ENCODE measurements at places on chromosomes 6 and 20.

DNA sequence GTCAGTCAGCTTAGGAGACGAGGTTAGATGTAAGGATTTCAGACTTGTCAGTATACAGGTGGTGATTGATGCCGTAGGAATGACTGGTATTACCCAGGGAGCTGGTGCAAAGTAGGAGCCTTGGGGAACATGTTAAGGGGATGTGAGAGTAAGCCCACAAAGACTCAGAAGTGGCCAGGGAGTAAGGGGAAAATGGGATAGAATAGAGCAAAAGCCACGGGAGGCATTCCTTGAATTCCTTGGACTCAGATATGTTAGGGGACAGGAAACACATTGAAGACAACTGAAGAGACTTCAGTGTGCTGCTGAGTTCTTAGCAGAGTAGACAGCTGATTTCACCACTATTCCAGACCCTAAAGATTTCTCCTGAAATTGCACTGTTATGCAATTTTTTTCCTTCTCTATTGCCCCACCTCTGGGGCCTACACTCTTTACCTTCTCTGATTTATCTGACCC is 1.2 kb upstream of the ACAT2 start:
- no peak for DNase-seq

- DNase-seq: no peak
These were observed 620.0 kb upstream of the FLRT3 start for GRCh38 chr20:14957402-14957801.

GRCh38 chr6:128282961-128283360 is 237.4 kb downstream of the PTPRK start:
- DNase-seq: no peak

GRCh38 chr20:33359399-33360261 is 41.7 kb downstream of the CDK5RAP1 start:
- DNase-seq: no peak

DNA sequence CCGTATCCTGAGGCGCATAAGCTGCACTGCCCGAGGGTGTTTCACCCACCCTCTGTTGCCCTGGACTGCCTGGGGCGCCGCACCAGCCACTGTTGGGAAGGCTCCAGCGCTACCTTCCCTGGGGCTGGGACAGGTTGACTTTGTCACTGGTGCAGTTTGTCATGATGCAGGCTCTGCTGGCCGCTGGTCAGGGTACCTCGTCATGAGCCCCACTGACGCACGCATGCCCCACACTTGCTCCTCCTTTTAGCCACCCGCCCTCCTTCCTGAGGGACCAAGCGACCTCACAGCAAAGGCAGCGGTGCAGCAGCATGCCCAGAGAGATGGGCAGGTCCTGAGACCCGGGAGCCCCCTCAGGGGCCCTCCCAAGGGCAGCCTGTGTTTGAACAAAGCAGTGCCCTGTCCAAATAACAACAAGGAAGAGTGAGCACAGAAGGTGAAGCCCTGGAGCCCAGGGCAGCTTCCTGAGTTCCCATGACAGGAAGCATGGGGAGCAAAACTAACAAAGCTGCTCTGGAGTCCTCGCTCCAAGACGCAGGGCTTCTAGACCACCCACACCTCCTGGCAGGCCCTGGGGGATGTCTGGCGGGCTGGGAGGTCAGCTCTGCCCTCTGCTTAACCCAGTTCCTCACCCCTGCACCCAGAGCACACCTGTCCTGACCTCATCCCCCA is 50.1 kb upstream of the SMOC2 start:
- no peak for DNase-seq

- DNase-seq: no peak
These were observed 139.5 kb upstream of the TCF21 start for GRCh38 chr6:133749427-133749826.

DNA sequence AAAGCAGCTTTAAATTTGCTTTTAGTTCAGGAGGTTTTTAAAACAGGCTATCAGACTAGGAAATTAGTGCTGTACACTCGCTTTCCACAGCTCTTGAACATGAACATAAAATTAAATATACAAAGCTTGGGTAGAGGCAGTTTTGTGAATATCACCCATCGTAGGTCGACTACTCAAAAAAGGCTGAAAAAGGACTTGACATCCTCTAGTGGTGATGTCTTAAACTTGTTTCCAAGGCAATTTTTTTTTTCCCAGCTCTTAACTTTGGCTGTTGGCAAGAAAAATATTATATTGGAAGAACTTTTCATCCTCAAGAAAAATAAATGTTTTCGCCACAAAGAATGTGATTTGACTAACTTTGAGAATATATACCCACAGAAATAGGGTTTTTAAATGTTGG is 2.9 kb downstream of the MAP7 start:
- DNase-seq: no peak

GRCh38 chr6:99879431-99879830 is 114.6 kb downstream of the MCHR2 start:
- DNase-seq: no peak

GRCh38 chr6:14476793-14477531 is 359.4 kb downstream of the CD83 start:
- DNase-seq: no peak

GRCh38 chr6:167928111-167928510 is 69.4 kb upstream of the KIF25 start:
- no peak for DNase-seq

DNA sequence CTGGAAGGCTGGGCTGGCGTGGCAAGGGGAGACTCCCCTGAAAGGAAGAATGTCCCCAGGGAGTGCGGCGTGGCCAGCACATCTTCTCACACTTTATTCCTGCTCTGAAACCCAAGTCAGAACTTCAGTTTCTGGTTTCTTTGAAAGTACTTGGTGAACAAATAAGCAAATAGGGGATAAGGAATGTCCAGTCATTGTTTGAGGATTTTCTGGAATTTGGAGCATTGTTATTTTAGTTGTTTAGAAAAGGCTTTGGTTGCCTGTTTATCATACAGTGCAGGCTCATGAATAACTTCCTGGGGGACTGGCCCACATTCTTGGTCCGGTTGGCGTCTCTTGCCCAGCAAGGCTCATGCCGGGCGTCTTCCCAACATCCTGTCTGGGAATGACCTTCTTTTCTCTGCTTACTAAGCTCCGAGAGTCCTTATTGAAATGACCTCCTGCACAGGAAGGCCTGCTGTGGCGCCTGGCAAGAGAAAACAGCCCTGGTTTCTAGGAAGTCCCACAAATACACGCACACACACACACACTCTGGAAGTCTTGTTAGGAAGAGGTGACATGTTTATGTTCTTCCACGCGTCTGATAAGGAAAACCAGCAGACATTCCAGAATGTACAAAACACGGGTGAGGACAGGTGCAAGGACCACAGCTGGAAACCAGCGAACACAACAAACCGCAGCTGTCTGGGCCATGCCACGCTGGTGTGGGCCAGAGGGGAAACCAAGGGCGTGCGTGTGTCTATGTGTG is 71.9 kb downstream of the TMEM170B start:
- DNase-seq: no peak

GRCh38 chr6:134211297-134211696 is 106.6 kb downstream of the SGK1 start:
- no peak for DNase-seq

DNA sequence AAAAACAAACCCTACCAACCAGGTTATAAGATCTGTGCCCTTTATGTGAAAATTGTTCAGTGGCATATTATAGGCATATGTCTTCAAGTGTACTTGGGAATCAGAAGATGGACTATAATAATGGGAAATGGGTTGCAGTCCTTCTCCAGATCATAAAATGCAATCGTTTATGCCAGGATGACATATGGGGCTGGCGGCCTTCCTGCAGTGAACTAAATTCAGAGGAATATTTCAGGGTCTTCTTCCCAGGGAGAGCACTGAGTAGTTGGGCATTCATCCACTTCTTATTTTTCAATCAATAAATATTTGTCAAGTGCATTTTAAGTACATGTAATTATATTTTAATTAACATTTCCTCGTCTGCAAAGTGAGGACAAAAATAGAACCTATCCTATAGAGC is 176.2 kb upstream of the CNR1 start:
- no peak for DNase-seq

DNA sequence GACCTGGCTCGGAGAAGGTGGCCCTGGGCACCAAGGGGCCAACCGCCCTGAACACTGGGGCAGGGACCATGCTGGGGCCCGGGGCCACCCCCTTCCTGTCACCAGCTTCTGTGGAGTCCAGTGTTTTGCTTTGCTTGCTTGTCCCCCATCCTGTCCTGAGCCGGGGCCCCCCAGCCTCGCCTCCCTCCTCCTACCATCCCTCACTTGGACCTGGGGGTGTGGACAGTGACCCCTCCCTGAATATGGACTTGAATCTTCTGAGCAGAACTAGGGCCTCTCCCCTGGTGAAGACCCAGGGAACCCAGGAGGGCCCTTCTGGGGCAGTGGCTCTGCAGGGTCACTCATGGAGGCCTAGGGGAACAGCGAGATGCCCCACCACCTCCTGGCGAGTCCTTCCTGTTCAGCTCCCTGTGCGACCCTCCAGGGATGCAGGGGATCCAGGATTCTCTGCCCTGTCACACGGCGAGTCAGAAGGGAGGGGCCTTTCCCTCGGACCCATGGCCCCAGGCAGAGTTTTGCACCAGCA is 41.6 kb downstream of the VSTM2L start:
- no peak for DNase-seq

DNA sequence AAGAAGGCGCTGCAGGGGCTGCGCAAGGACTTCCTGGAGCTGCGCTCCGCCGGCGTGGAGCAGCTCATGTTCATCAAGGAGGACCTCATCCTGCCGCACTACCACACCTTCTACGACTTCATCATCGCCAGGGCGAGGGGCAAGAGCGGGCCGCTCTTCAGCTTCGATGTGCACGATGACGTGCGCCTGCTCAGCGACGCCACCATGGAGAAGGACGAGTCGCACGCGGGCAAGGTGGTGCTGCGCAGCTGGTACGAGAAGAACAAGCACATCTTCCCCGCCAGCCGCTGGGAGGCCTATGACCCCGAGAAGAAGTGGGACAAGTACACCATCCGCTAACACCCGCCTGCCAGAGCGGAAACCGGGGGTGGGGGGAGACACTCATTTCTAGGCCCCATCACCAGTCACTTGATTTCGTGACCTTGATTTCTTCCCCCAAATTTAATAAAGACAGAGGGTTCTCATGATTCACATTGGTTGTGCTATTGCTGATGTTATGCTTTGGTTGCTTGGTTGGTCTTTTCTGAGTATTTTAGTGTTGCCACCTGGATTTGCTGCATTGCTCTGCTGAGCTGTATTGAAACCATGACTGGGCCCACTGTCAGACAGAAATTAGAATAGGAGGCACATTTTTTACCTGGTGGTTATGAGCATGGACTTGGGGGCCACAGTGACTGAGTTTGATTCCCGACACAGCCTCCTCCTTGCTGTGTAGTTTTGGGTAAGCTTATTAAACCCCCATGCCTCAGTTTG is 1.5 kb downstream of the FAM50B start:
- no peak for DNase-seq

DNA sequence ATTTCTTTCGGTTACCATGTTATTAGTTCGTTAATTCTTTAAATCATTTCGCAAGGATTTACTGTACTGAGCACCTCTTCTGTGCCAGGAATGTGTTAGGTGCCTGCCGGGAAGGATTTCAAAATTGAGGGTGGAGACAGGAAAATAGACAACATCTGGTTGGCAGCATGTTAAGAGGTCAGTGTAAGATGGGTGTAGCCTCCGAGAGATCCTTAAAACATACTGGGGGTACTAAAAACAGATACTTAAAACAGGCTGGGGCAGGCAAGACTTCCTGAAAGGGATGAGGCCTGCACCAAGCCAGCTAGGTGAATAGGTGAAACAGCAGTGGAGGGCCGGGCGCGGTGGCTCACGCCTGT is 178.0 kb upstream of the SGK1 start:
- no peak for DNase-seq

DNA sequence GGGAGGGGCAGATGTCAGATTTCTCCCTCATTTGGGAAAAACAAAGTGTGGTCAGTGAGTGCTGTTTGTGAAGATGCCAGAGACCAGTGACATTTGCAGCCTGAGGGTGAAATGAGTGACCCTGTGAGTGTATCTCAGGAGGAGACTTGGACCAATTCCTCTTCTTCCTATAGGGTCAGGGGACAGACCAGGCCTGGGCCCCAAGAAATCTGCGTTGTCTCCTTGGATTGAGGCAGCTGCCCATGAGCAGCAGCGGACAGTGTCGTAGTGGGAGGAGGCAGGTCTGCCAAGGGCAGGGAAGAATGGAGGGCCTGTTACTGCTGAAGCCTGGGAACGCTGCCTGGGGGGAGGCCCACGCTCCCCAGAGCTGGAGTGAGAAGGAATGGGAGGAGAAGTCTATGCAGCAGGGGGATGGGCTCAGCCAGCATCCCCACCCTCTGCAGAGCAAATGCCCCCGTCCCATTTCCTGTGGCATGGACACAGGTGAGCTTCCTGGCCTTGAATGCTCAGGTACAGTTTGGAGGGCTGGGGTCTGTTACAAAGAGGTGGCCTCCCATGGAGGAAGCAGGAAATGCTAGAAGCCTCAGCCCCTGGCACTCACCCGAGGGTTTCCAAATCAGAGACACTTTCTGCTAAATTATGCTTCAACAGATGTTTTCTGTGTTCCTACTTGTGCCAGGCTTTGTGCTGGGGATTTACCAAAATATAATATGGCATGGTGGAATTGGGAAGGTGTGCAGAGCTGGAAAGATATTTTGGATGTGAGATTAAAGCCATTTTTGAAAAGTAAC is 29.8 kb downstream of the DAAM2 start:
- no peak for DNase-seq

DNA sequence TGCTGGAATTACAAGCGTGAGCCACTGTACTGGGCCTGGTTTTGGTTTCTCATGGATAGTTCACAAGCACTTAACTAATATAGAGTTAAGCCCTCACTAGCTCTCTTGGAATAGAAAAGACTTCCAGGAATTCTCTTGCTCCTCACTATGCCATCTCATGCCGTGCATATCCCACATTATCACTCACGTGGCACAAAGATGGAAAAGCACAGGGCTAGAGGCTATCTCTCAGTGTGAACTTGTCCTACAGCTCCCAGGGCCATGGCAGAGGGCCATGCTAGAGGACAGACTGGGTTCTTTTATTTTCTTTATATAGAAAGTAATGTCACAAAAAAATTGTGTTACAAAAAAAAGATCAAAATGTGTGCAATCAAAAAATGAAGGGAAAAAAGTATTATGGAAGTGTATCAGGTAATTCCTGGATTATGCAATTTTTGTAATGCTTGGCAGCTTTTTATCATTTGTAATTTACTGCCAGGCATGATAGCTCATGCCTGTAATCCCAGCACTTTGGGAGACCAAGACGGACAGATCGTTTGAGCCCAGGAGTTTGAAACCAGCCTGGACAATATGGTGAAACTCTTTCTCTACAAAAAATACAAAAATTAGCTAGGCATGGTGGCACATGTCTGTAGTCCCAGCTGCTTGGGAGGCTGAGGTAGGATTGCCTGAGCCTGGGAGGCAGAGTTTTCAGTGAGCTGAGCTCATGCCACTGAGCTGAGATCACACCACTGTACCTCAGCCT is 6.4 kb upstream of the SLC2A12 start:
- no peak for DNase-seq

DNA sequence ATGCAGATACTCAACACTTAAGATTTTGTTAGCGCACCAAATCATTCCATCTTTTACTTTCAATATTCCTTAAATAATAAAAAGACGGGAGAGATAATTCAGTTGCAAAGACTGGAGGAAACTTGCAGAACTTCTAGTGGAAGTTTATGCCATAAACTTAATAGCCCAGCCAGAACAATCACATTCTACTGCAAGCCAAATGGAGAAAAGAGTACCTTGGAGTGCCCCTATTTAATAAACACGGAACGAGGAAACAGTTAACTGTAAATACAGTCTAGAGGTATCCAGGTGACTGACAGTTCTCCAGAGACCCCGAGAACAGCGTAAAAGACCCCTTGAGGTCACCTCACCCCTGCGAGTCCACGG is 635 bp downstream of the SLC35B3 start:
- no peak for DNase-seq

All from stimulated activated CD8-positive, alpha-beta memory T cell treated with anti-CD3 and anti-CD28 coated beads, Interleukin-7, amount 100 ng/mL, for 24 hours (primary cell).